ENCODE measurements at places on chromosomes 7 and 10.

DNA sequence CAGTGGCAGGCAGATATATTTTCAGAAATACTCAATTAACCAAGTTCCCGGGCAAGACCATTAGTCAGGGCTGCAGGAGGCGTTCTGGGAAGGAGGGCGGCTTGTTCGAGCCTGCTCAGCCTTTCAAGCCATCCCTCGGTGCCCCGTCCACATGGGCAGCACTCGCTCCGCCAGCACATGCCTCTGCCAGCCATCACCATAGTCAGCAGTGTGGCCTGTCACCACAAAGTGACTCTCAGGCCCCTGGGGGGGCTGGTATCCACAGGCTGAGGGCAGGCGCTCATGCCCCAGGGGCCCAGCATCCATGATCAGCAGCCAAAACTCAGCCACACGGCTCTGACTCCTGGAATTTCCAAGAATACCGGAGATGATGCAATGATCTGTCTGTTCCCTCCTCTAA lies 81.9 kb downstream of the CHST15 start:
- DNase-seq, result no peak

DNA sequence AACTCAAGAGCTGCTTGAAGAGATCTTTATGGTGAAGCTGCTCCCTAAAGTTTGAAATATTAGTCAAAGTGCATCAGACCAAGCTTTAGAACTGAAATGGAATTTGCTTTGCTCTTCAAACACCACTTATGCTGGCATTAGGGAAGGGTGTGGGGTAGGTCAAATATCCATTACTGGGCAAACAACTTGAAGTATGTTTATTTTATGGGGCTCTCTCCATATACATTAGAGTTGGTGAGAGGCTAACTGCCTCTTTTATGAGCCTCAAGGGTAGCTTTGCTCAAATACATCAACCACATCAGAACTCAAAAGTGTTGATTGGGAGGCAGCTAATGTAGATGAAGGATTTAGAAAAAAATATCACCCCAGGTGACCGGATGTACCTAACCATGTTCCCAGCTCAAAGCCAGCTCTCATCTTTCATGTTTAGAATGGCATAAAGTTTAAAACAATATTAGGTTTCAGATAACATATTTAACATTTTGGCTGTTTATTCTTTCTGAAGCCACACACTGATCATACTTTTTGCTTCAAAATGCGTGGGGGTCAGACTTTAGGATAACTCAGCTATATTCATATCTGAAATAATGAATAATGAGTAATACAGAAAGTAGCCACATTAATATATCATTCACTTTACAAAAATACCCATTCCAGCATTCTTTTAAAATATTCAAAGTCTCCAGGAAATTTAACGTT lies 318.6 kb downstream of the PTEN start:
- no peak for DNase-seq

GRCh38 chr7:91212582-91212981 lies 51.7 kb upstream of the FZD1 start:
- no peak for DNase-seq

DNA sequence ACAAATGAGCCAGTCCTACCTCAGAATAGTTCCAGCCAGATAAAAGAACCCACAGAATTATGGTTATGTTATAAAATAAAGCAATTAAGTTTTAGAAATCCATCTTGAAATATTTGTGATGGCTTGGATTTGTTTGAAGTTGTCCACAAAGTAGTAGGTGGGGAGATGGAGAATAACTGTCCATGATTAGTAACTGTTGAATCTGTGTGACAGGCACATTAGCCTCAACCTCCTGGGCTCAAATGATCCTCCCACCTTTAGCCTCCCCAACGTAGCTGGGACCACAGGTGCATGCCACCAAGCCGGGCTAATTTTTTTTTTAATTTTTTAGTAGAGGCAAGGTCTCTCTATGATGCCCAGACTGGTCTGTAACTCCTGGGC lies 10.1 kb downstream of the HNRNPF start:
- no peak for DNase-seq

DNA sequence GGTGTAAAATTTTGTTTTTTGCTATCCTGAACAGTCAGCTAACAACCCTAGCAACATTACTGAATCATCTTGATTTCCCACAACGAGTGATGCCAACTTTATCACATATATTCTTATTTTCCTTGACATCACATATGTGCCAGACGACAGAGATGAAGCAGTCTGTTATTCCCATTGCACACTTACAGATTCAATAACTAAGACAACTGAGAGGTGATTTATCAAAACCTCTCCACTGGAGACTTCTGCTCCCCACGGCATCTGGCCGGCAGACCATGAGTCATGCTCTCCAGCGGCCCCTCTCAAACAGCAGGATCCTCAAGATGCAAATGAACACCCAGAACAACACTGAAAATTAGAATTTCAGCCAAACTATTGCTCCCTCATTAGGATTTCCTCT lies 57.1 kb downstream of the AMPH start:
- DNase-seq, result no peak

- no peak for DNase-seq
Measured at GRCh38 chr7:31114593-31115343, 62.7 kb downstream of the ADCYAP1R1 start.

DNA sequence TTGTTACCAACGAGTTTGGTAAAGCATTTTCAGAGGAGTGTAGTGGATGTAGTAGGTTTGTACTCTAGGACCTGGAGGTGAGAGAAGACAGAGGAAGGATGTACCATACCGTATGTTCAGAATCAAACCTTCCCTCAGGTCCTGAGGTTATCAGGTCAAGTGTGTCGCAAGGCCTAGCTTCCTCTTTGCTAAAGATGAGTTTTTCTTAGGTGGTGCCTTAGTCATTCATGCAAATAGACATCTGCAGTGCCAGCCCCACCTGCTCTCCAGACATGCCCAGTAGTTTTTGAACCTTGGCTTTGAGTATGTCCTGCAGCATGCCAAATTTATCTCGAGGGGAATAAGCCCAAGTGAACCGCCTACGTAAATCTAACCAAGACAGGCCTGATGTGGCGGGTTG lies 71.3 kb downstream of the HDAC9 start:
- DNase-seq, result no peak

DNA sequence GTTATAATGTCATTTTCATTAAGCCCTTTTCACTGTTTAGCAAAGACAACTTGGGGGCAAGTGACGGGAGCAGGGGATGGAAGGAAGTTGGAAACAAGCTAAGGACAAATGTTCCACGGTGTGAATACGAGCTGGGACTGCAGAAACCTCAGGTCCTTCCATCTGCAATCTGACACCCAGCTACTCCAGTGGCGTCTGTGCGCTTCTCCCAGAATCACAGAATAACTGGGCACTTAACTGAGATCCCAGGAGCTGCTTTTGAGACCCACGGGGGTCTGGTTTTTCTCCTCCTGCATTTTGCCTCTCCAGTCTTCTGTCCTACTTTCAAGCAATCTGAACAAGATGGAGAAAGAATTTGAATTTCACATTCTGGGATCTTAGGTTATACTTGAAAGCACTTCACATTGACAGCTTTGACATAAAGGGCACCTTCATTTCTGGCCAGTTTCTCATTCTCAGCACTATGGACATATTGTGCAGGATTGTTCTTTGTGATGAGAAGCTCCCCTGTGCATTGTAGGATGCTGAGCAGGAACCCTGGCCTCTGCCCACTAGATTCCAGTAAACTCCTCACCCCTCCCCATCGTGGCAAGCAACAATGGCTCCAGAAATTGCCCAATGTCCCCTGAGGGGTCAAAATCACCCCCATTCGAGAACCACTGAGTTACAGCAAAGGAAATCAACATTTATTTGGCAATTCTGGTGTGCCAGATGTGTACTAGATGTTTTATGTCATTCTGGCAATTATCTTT lies 194.1 kb downstream of the CACNB2 start:
- DNase-seq, result no peak

GRCh38 chr10:71774916-71775702 lies 1.8 kb upstream of the VSIR start:
- no peak for DNase-seq

- DNase-seq, result no peak
Measured at GRCh38 chr7:71485586-71485985, 353.6 kb downstream of the GALNT17 start.

GRCh38 chr10:68231106-68231816 lies 652 bp downstream of the ATOH7 start:
- peak; percentile 30 for DNase-seq

GRCh38 chr7:131218727-131219128 lies 108.9 kb upstream of the MKLN1 start:
- no peak for DNase-seq

GRCh38 chr7:121023194-121023593 lies 34.7 kb downstream of the CPED1 start:
- no peak for DNase-seq

DNA sequence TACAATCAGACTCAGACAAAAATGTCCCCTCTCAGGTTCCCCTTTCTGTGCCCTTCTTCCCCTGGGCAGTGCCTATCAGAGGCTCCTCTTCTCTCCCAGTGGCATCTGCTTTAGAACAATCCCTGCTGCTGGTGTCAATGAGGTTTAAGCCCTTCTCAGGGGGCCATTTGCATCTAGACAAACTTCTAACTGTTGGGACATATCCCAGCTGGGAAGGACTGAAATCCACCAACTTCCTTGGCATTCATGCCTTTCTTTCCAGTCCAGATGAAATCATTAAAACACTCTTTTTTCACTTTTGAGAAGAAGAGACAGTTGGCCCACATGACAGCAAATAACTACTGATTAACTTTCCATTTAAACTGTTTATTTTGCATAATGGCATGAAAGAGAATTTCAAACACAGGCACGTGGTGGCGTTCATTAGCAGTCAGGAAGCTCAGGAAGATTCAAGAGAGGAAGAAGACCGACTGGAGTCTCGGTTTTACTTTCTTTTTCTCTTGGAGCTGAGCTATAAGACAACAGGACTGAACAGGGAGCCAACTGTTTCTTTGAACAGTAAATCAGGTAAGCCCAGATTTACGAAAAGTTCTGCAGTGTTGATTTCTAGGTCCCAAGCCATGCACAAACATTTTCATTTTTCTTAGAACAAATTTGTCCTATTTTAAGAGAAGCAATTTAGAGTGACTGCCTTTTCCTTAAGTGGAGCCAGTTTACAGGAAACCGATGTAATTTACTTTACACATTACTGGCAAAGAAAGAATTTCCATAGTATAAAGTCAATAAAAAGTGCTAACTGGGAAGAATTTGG lies at the start of gene GIMAP2:
Gene GIMAP2 (plus strand): TSS at position 488 of the 811 bp plus-strand sequence. CDS start 1,354 bp downstream, outside the sequence.
- DNase-seq, result no peak

GRCh38 chr7:50268990-50269389 lies 35.5 kb upstream of the IKZF1 start:
- no peak for DNase-seq

DNA sequence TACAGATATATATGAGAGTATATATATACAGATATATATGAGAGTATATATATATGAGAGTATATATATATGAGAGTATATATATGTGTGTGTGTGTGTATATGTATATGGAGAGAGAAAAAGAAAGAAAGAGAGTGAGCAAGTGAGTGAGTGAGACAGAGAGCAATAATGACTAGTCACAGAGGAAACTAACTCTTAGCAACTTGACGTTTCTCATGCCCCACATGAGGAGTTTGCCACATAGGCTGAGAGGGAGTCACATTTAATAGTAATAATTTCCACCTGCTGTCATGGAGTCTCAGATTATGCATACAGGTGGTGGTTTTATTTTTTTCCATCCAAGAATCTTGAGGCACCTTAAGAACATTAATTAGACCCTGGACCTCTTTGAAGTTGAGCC lies 199.9 kb downstream of the GATA3 start:
- peak; percentile 72 for DNase-seq

DNA sequence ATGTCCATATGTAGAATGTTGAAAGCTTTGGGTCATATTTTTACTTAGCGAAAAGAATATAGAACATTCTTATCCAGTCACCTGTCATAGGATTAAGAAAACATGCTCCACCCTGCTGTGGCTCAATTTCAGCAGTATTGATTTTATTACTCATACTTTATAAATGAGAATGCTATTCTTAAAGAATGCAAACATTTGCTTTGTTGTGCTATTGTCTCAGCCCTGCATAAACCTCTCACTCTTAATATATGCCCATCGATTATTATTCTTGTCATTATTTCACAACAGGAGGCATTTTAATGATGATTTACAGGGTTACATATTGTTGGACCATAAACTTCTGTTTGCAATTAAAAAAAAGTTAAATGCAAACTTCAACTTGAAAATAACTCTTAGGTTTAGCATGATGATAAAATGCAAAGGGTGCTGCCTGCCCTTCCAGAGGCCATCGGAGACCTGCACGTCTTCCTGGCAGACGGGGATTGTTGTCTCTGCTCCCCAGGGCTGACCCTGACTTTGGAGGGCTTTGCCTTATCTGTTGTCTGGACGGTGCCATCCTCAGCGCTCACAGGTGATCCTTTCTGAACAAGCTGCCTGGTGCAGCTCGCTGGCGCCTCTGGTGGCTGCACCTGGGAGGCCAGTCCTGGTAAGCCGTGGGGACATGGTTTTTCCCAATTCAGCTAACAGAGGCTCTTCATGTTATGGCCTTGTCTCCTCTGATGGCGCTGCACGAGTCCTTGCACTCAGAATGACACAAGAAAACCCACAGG lies 50.0 kb upstream of the SHH start:
- no peak for DNase-seq

DNA sequence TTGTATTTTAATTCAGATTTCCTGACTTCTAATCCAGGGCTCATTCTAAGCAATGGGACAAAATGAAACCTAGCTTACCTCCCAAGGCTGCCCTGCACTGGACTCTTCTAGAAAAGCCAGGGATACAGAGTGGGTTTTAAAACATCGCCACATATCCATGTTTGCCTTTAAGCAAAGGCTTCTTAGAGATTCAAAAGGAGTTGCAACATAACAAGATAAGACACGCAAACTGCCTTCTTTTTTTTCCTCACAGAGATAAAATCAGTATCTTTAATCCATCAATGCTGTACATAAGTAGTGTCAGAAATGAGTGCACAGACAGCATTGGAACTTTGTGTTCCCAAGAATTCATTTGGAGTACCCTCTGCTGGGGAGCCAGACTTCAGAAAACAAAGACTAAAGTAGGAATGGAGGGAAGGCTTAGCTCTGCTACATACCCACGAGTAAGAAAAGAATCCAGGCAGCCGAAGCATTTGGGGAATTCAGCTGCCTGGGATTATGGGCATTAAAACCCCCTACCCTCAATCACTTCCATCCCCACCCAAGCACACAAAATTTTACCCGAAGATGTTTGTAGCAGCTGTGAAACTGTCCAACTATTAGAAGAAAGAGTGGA lies 427.8 kb downstream of the ARL4A start:
- DNase-seq, result no peak

GRCh38 chr10:73848821-73849489 lies 25.4 kb downstream of the CAMK2G start:
- peak; percentile 79 for DNase-seq

DNA sequence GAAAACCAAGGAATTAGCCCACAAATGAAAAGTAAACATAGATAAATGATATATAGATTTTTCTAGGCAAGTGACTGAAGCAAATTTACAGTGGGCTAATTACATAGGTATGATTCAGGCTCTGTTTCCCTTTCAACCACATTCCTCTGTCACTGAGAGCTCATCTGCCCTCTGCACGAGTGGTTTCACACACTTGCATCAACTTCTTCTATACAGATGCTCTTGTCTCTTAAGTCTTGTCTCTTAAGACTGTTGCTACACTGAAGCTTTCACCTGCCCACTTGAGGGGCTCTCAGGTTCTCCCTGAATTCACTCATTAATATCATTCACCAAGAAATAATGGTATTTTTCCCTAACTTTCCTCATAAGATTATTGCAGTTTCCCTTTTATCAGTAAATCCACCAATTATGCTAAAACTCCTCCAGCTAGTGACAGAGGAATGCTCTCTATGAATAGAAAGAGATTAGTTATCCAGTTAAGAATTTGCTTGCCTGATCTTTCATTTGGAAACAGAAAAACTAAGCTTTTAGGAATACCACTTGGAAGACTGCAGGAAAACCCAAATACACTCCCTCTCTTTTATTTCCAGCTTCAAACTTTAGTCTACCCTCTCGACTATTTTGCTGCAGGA lies 95.7 kb downstream of the ELAPOR2 start:
- no peak for DNase-seq

All from T-helper 1 cell (primary cell).